ENCODE measurements at places on chromosomes 7 and 10.

DNA sequence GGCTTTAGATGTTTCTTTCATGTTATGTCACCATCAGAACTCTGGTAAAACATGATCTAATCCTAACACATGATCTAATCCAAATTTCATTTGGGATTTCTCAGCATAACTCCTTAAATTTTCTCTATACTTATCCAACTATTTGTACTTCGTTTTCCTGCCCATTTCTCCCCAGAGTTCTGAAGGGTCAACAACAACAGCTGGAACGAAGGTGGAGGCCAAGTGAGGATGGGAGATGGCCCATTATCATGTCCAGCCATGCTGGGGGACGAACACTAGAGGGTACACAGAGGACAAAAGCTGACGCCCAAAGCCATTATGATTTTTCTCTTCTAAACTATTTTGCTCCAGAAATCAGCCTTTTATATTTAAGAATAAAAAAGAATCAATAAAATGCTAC lies 185.4 kb downstream of the DOCK4 start:
- no peak for DNase-seq

DNA sequence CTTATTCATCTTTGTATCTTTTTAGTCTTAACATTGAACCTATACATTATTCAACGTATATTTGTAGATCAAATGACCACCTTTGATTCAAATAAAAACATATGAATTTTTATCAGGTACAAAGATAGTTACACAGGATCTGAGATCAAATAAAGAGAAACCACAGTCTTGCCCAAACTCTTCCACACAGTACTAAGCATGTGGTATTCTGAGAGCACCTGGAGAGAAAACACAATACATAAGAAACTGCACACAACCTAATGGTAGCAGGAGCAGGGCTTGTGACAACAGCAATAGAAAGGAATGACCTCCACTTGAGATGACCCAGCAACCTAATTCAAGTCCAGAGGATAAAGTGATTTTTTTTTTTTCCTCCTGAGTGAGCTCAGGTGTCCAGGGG lies 6.5 kb upstream of the WASL start:
- no peak for DNase-seq

DNA sequence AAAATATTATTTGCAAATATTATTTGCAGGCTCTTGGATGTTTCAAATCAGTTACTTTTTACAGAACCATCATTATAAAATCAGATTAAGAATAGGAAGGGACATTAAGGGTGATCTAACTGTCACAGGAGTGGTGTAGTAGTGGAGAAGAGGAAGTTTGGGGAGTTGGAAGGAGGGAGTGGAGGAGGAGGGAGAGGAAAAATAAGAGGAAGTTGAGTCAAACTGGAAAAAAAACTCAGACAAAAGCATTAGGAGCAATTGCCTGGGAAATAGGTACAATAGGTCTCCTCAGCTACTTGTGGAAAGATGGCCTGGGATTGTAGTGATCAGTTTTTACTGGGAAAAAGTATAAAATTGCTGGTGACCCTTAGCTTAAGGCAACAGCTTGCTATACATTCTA lies 77.7 kb upstream of the GPR37 start:
- no peak for DNase-seq

GRCh38 chr10:62765726-62766125 lies 38.8 kb upstream of the ADO start:
- DNase-seq = no peak

- DNase-seq = no peak
Observed at GRCh38 chr7:80054356-80054755, 80.3 kb upstream of the GNAI1 start.

- DNase-seq = no peak
Observed at GRCh38 chr10:129992356-129992755, 28.3 kb upstream of the EBF3 start.

- no peak for DNase-seq
Observed at GRCh38 chr7:133320891-133321290, 68.0 kb downstream of the EXOC4 start.

DNA sequence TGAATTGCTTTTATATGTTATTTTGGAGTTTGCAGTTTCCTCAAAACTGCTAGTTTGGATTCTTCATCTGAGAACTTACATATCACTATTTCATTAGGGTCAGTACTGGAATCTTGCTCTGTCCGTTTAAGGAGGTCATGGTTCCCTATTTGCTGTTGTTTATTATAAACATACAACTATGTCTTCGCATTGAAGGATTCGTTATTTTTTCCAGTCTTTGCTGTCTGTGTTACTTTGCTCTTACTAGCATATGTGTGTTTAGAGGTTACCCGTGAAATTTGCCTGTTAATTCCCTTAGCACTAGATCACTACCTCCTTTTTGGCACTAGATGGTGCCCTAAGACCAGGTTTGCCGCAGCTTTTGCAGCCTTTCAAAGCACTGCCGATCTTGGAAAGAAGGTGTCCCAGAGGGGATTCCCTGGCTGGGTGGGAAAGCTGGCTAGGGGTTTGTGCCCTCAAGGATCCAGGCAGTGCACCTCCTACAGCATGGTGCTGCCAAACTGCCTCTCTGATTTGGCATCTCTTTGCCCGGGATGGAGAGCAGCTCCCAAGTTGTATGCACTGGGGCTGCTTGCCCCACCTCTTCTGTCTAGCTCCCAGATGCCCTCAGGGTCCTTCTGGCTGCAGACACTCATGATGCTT lies 103.1 kb upstream of the APBB1IP start:
- DNase-seq = peak; percentile 58

GRCh38 chr7:21106296-21106732 lies 319.6 kb upstream of the SP8 start:
- DNase-seq = no peak

DNA sequence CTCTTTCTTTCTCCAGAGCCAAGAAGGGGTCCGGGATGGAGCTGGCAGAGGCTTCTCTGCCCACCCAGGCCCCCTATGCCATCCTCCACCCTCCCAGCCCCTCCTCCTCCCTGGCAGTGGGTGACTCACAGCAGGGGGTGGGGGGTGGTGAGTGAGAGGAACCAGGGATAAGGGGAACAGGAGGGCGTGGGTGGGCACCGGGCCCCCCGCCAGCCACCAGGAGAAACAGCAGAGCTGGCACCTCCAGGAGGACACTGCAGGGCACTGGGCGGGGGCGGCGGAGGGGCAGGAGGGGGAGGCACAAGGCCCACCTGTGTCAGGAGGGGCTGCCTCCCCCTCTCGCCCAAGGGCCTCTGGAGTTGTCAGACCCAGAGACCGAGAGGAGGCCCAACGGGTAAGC lies 56.0 kb downstream of the CAMK2B start:
- DNase-seq = no peak

GRCh38 chr10:90420637-90421318 lies 437.1 kb downstream of the HTR7 start:
- no peak for DNase-seq

DNA sequence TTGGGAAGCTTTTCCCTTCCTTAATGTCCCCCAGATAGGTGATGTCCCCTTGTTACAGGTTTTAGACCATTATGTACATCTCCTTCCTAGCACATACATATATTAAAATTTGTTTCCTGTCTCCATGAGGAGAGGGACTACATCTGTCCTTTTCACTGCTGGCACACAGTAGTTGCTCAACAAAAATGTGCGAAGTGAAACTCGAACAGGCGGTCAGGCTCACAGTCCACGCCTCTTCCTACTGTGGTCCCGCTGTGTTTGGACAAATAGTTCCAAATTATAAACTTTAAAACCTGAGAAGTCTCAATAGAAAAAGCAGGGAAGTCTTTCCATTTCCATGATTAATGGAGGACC lies 1.2 kb upstream of the HHEX start:
- no peak for DNase-seq

DNA sequence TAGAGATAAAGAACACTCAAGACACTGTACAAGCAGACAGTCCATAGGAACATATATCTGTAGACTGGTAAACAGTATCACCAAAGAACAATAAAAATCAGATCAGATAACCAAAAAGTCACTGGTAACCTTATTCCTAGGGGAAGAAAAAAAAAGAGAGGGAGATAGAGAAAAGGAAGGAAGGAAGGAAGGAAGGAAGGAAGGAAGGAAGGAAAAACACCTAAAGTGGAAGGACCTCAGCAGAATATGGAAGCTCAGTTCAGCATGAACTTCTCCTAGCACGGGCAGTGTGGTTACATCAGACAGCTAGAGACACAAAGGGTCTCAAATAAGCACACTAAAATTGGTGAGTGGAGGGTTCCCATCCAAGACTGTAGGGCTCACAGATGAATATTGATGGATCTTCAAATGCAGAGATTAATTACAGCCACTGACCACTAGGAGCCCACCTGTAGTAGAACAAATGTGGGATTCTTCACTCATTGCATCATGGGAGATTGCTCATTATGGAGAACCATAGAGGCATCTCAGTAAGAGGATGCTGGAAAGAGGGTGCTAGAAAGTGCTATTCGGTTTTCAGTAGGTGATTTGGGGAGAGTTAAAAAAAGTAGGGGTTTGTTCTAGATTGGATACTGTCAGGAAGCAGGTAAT lies 293.4 kb upstream of the C7orf33 start:
- no peak for DNase-seq

DNA sequence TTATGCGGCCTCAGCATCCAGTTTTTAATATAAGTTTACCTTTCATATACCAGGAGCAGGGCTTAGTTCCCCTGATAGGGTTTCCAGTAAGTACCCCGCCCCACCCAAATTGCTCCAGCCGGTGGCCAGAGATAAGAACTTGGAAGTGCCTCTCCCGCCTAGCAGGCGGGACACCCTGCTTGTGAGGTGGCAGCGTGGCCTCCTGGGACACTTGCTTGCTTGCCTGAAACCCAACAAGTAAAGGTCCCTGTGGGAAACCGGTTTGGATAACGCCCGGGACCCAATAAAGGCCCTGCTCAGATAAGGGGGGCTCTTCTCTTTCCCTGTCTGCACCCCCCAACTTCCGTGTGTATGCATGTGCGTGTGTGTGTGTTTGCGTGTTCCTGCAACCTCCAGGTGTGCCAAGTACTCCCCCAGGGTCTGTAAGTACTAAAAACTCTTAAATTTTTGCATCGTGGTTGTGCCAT lies 154.3 kb downstream of the ARHGAP21 start:
- DNase-seq = no peak

- no peak for DNase-seq
Observed at GRCh38 chr10:58608351-58608750, 95.7 kb downstream of the BICC1 start.

- DNase-seq = no peak
Observed at GRCh38 chr10:19385846-19386450, 337.3 kb downstream of the MALRD1 start.

DNA sequence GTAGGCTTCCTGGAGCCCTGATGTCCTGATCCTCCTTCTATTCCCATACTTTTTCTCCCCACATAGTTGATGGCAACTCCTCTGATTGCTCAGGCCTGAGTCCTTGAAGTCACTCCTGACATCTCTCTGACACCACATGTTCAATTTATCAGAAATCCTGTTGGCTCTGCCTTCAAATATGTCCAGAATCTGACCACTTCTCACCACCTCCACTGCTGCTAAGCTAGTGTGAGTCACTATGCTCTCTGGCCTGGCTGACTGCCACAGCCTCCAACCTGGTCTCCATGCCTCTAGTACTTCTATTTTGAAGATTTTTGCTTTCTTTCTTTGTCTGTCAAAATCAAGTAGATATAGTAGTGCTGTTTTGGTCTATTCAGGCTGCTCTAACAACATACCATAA lies 53.0 kb downstream of the TMEM229A start:
- no peak for DNase-seq

GRCh38 chr7:158274404-158274811 lies 313.2 kb downstream of the PTPRN2 start:
- no peak for DNase-seq

DNA sequence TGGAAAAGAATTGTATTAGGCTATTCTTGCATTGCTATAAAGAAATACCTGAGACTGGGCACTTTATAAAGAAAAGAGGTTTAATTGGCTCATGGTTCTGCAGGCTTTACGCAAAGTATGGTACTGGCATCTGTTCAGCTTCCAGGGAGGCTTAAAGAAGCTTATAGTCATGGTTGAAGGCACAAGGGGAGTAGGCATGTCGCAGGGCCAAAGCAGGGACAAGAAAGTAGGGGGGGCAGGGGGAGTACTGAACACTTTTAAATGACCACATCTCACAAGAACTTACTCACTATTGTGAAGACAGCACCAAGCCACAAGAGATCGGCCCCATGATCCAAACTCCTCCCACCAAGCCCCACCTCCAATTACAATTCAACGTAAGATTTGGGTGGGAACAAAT lies 152.5 kb upstream of the PHF14 start:
- no peak for DNase-seq

- DNase-seq = no peak
Observed at GRCh38 chr7:91416155-91416865, 152.1 kb downstream of the FZD1 start.

DNA sequence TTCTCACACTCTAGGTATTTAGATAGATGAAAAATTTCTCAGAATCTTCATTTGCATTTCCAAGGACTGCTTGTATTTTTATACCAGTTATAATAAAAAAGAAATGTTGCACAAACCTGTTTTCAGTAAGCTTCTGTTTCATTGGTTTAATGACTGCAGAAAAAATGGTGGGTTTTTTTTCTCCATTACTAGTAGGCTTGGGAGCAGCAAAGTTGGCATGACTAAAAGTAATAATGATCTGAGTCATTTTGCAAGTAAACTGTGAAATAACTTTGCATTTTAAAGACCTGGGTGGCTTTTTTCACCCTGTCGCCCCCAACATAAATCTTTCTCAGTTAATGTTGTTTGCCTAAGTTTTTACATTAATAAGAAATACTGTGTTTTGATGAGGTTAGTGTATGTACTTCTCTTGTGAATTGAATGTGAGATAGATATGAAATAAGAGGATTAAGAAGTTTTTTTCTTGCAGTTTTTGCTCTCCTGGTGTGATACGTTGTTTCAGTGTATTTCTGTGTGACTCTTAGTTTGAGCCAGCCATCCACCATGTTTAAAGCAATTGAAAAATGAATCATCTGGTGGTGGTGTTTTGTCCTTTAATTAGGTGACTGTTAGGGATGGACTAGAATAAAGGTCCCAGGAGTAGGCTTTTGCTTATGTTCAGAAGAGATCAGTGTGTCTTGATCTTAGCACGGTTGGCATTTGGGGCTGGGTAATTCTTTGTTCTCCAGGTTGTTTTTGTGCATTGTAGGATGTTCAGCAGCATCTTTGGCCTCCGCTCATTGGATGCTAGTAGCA lies 1.8 kb downstream of the GNAI1 start:
- DNase-seq = no peak

DNA sequence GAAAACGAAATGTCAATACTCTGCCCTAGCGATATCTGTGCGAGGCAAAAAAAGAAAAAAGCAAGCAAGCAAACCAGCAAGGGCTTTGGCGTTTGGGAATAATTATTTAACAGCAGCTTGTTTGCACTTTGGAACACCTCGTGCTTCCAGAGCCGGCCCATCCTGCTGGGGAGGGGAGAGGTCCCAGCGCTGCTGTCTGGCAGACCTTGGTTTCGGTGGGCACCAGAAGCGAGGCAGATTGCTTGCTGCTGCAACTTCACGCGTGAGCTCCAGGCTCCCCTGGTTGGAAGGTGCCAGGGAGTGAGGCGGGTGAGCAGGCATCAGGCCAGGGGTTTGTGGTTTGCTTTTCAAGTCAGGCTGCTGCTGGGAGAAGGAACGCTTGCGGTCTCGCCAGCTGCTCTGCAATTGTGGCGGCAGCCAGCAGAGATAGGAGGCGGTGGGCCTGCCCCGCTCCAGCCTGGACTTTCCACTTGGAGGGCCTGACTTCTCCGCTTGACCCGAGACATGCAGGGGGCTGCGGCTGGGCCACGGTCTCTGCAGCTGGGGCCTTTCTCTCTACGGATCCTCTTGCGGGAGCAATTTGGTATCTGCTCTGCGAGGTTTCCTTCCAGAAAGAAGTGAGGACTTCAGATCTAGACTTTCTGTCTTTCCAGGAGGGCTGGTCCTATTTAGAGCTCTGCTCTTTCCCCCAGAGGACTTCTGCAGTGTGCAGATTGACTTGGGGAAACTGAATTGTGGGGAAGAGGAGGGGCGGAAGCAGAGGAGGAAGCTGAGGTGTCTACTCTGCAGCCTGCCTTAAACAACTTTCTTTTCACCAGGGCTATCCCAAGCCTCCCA lies 131.4 kb downstream of the PRPF18 start:
- DNase-seq = no peak
